ENCODE measurements at places on chromosomes 12 and 14.
A peak's percentile ranks its signal among the peaks of the same experiment; 100 is the strongest.

DNA sequence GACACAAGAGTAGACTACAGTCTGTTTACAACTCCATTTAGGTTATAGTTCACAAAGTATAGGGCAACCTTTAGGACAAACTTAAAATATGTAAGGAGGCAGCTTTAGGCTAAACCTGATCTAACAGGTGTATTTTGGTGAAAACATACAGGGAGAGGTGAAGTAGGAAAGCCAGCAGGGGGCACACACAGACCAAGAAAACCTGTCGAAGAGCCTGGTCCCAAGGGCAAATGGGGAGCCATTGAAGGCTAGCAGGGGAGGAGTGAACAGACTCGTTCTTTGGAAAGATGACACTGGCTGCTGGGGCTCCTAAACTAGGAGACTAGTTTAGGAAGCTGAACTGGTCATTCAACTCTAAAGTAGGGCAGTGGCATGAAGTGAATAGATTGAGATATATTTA lies 138.8 kb upstream of the WSCD2 start:
- DNase-seq, result peak; percentile 18

DNA sequence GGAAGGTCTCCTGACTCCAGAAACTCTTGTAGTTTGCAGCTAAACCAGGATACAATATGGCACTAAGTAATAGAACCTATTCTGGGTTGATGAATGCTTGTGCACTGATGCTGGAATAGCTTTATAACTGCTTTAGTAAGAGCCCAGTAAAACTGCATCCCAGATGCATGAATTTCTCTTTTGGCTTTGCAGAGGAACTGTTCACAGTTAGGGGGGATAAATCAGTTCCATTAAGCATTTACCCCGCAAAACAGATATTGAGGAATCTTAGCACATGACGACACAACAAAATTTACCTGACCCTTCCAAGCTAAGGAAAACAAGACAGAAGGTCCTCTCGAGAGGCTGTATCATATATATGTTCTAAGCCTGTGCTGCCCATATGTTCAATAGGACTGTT lies 457.4 kb downstream of the FOXG1 start:
- no peak for DNase-seq

- DNase-seq, result no peak
Observed at GRCh38 chr14:103932791-103933490, 4.7 kb downstream of the TDRD9 start.

- DNase-seq, result no peak
Observed at GRCh38 chr12:110896559-110896958, 23.8 kb downstream of the MYL2 start.

GRCh38 chr12:89279499-89279898 lies 72.8 kb downstream of the DUSP6 start:
- DNase-seq, result no peak

DNA sequence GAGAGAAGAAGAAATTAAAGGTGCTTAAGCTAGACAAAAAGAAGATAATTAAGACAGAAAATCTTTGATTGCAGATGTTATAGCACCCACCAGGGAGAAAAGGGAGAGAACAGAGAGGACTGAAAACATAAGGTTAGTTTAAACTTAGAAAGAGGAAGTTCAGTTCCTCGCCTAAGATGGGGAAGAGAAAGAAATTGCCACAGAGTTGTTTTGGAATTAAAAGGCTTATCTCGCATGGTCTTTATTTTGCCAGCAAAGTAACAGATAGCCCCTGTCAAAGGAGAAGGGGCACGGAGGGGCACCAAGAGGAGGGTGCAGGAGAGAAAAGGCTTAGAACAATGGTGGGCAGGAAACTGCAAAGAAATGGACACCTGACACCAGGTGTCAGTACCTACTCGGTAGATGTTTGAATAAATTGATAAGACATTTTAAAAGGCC lies 17.8 kb upstream of the OXA1L start:
- DNase-seq, result no peak

DNA sequence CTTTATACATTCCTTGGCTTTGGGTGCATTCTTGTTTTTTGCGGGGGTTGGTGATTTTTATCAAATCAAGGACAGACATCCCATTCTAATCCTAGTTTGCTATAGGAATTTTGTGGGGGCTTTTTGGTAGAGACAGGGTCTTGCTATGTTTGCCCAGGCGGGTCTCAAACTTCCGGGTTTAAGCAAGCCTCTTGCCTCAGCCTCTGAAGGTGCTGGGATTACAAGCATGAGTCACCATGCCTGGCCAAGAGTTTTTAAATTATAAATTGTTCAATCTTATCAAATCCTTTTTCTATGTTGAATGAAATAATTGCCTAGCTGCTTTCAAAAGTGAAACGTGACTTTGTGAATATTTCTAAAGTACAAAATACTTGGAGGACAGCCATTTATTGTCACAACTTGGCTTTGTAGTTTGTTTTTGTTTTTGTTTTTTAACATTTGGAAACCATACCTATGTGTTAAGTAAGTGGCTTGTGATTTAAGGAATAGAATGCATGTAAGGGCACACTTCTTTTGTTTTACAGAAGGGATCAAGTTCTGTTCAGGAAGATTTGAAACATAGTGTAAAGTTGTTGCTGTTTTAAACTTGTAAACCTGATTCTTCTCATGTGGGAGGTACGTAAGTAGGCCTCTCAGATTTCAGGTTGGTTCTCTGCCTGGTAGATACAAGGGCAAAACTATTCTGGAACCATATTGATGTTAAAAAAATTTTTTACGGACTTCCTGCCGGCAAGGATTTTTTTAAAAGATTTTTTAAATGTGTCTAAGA lies 13.4 kb downstream of the MARK3 start:
- DNase-seq, result no peak

GRCh38 chr14:61065656-61066055 lies 84.6 kb downstream of the SLC38A6 start:
- DNase-seq, result no peak

- DNase-seq, result no peak
Observed at GRCh38 chr12:114935658-114936057, 251.7 kb upstream of the TBX3 start.

Data from H7 (cell line).